ENCODE measurements at places on chromosomes 16 and 17. TPM values are rescaled to one million over a fixed set of nuclear protein-coding genes. Genes with fewer than 3 reads are reported as not detected.

- DNase-seq, result no peak
Observed at GRCh38 chr16:54048586-54049495, 237.7 kb downstream of the IRX3 start.

DNA sequence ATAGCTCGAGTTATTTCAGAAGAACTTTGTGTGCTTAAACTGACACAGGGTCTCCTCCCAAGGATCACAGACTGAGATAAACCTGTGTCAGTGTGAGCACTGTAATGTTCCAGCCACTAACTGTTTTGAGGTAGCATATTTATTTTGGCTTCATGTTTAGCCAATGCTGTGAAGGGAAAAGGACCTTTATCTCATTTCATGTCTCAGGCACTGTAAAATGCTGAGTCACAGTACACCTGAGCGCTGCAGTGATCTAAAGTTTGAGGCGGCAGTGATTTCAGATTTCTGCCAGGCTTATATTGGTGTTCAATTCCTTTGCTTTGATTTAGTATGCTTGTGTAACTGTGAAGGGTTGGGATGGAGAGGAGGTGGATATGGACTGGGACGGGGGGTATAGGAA is 3.1 kb upstream of the DNAJA2 start:
- DNase-seq, result no peak

- DNase-seq, result no peak
Observed at GRCh38 chr17:47687748-47688147, 6.2 kb upstream of the TBKBP1 start.

DNA sequence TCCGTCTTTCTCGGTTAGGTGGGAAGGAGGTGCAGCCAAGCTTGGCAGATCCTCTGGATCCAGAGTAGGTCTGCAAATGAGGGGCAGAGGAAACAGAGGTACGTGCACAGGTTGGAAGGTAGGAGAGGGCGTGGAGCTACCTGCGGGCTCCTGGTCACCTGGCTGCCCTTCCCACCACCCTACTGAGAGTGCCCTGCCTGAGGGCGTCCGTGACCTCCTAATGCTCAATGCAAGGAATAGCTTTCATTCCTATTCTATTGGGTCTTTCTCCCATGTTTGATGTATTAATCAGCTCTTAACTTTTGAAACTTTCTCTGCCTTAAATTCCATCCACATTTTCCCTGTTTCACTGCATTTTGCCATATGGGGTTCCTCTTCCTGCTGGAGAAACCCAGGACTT is 44.6 kb downstream of the MYH13 start:
- DNase-seq, result no peak

GRCh38 chr17:31524926-31525800 is 133.7 kb downstream of the RAB11FIP4 start:
- DNase-seq, result peak; percentile 73

GRCh38 chr17:52965856-52966255 is 807.3 kb upstream of the CA10 start:
- no peak for DNase-seq

GRCh38 chr16:67393788-67394154 is 473 bp upstream of the TPPP3 start:
- DNase-seq, result no peak

CD300LF gene
- total RNA-seq, result 8.6 TPM

GRCh38 chr17:74924250-74924948 is at the start of gene OTOP2:
Gene OTOP2 (plus strand): TSS chr17:74924273. CDS start chr17:74924633, 360 bp downstream.
- DNase-seq, result no peak

CTRB2 gene
- total RNA-seq, result not detected

GRCh38 chr17:64024781-64025731 is 4.6 kb upstream of the ICAM2 start:
- DNase-seq, result no peak

GRCh38 chr16:1395444-1396031 is 19.0 kb downstream of the UNKL start:
- DNase-seq, result no peak

DNA sequence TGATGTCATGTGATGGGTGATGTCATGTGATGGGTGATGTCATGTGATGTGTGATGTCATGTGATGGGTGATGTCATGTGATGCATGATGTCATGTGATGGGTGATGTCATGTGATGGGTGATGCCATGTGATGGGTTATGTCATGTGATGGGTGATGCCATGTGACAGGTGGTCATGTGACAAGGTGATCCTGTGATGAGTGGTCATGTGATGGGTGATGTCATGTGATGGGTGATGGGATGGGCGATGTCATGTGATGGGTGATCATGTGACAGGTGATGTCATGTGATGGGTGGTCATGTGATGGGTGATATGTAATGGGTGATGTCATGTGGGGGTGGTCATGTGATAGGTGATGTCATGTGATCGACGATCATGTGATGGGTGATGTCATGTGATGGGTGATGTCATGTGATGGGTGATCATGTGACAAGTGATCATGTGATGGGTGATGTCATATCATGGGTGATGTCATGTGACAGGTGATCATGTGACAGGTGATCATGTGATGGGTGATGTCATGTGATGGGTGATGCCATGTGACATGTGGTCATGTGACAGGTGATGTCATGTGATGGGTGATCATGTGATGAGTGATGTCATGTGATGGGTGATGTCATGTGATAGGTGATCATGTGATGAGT is 17.2 kb downstream of the CD300LB start:
- peak; percentile 76 for DNase-seq

GRCh38 chr17:73455050-73455687 is 143.4 kb upstream of the CDC42EP4 start:
- DNase-seq, result peak; percentile 18

HS3ST3B1 gene
- total RNA-seq, result 6.5 TPM

DNA sequence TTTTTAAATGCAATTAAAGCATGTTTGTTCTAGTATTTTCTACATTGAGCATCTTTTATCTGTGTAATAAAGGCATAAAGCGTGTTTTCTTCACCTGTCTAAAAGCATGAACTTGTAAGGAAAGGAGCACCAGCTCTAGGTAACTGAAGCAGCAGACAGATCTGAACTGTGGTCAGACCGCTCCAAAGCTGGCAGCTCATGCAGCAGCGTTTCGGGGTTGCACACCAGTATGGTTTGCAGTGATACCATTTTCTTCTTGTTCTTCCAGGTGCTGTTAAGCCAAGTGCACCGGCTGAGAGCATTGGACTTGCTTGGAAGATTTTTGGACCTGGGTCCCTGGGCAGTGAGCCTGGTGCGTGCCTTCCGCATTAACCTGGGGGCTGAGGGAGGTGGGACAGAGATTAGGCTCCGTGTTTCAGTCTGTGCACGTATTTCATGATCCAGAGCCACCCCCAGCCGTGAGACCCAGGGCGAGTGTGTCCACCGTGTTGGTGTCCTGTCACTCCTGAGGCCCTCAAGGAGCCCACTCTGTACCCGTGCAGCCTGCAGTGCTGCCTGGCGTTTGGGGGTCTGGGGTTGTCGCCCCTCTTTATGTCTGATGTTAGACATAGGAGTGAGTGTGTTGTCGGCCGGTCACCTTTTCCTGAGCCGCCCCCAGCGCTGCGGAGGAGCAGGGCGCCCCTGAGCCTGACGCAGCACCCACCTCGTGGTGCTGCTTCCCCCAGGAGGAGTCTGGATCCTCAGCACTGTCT is 136.3 kb upstream of the CHMP6 start:
- DNase-seq, result no peak

DNA sequence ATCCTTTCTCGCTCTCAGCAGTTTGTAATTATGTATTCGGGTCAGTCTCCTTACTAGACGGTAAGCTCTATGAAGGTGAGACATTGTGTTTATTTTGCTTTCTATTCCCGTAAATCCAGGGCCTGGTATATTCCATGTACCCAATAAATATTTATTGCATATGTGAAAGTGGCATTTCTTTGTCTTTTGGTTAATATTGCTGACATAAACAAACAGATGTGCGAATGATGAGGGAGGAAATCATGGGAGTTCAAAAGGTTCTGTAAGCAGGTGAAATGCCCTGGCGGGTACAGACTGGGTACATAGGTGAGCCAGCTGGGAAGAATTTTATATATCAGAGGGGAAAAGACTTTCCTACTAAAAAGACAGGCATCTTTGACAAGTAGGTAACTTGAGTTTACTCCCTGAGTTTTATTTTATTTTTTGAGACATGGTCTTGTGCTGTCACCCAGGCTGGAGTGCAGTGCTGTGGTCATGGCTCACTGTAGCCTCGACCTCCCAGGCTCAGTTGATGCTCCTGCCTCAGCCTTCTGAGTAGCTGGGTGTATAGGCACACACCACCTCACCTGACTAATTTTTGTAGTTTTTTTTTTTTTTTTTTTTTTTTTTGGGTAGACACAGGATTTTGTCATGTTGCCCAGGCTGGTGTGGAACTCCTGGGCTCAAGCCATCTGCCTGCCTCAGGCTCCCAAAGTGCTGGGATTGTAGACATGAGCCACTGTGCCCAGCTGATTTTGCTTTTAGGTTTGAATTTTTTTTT is 5.7 kb upstream of the METTL9 start:
- no peak for DNase-seq

GRCh38 chr16:83390759-83391158 is 417.0 kb upstream of the HSBP1 start:
- no peak for DNase-seq

TERB1 gene
- not detected for total RNA-seq

DNA sequence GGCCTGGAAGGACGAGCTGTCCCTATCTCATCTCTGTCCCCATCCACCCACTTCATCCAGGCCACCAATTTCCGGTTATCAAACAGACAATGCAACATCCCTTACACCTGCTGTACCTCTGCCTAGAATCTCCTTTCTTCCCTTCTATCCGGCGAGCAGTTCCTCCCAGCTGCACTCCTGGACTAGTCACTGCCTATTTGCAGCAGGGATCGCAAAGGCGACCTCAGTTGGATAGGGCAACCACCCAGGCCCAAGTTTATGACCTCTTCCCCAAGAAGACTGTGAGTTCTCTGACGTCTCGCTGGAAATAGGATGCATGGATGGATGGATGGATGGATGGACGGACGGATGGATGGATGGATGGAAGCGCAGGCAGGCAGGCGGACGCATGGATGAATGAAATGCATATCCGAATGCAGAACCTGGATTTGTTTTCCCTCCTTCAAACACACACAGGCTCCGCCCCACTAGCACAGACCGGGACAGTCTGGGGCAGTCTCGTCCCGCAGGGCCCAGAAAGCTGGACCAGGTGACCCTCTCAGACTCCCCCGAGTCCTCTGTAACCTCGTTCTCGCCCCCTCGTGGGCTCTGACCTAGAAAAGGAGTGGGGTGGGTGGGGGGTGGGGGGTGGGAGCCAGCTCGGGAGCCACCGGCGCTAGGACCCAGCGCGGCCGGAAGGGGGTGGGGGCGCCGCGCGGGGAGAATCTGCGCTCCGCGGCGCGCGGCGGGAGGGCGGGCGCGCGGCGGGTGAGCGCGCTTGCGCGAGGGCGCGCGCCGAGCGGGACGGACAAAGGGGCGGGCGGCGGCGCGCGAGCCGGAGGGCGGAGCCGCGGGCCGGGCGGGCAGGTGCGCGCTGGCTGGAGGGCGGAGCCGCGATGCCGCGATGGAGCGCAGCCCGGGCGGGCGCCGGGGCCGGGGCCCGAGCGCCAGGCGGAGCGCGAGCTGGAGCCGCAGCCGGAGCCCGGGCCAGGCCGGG is at the start of gene SBK1:
Gene SBK1, plus strand, starts transcription at position 875 of the 976 bp plus-strand sequence. CDS start 24,867 bp downstream, outside the sequence.
- DNase-seq, result peak; percentile 91

- DNase-seq, result peak; percentile 67
Observed at GRCh38 chr16:4517812-4518680, 20.5 kb downstream of the CDIP1 start.

PLA2G10 gene
- 0.40 TPM for total RNA-seq

GRCh38 chr16:22014271-22014873 is 6.5 kb downstream of the MOSMO start:
- no peak for DNase-seq

- DNase-seq, result no peak
Observed at GRCh38 chr17:44105941-44106340, 17.5 kb downstream of the HDAC5 start.

HS3ST6 gene
- total RNA-seq, result 0.40 TPM

GRCh38 chr16:51464996-51465395 is 313.9 kb upstream of the SALL1 start:
- DNase-seq, result no peak

GRCh38 chr17:8629371-8630226 is 926 bp downstream of the MYH10 start:
- peak; percentile 57 for DNase-seq

HERPUD1 gene
- total RNA-seq, result 219 TPM

DNA sequence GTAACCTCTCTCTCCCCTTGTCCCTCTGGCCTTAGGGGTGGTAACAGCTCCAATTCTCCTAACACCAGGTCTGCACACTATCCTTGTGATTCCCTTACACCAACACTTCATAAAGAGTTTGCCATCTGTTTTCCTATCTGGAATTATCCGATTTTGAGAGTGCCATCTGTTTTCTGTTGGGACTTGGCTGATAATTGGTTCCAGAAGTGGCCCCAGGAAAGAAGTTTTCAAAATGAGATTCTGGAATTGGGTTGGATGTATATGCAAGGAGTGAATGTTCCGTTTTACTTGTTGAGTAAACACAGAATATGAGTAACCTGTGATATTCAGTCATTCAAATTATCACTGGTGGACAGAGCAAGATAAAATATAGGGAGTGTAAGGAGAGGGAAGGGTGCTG is 134.1 kb upstream of the HS3ST3A1 start:
- DNase-seq, result no peak

IRF8 gene
- 36.2 TPM for total RNA-seq

GRCh38 chr16:17343028-17343427 is 127.7 kb downstream of the XYLT1 start:
- no peak for DNase-seq

DNA sequence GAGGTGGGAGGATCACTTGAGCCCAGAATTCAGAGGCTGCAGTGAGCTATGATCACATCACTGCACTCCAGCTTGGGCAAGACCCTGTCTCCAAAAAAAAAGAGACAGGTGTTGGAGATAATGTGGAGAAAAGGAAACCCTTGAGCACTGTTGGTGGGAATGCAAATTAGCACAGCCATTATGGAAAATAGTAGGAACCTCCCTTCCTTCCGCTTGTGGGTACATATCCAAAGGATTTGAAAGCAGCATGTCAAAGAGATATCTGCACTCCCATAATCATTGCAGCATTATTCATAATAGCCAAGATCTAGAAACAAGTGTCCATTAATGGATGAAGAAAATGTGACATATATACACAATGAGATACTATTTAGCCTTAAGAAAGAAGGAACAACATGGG is 9.7 kb upstream of the ADCY7 start:
- no peak for DNase-seq

DNA sequence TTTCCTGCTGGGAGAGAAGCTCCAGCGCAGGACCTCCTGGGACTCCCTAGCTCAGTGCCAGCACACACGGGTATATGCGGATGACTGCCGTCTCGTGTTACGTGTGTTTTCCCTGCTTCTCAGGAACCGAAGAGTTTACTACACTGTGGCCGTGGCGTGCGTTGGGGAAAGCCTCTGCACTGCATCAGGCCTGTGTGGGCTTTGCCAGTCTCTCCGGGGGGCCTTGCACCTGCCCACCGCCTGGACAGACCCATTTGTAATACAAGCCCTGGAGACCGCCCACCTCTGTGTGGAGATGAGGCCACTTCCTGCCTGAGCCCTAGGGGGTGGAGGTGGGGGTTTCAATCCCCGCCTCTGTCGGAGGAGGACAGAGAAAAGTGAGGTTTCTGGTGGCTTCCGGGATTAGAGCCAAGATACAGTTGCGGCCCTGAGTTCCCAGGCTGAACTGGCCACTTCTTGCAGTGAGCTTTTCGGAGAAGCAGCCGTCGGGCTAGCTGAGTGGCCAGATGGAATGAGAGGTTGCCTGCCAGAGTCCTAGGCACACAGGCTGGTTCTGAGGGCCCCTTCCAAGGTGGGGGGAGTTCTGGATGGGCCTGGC is 43.4 kb upstream of the GSE1 start:
- peak; percentile 72 for DNase-seq

- peak; percentile 26 for DNase-seq
Observed at GRCh38 chr16:4615384-4616046, 827 bp upstream of the UBALD1 start.

PMFBP1 gene
- total RNA-seq, result 0.92 TPM

- no peak for DNase-seq
Observed at GRCh38 chr16:5841974-5842373, 744.4 kb upstream of the EEF2KMT start.

Data from lung (tissue), 17 donors.